ENCODE measurements at places on chromosomes 12 and 14.

- DNase-seq: peak; percentile 84
Measured at GRCh38 chr12:76020281-76020680, 11.3 kb downstream of the PHLDA1 start.

DNA sequence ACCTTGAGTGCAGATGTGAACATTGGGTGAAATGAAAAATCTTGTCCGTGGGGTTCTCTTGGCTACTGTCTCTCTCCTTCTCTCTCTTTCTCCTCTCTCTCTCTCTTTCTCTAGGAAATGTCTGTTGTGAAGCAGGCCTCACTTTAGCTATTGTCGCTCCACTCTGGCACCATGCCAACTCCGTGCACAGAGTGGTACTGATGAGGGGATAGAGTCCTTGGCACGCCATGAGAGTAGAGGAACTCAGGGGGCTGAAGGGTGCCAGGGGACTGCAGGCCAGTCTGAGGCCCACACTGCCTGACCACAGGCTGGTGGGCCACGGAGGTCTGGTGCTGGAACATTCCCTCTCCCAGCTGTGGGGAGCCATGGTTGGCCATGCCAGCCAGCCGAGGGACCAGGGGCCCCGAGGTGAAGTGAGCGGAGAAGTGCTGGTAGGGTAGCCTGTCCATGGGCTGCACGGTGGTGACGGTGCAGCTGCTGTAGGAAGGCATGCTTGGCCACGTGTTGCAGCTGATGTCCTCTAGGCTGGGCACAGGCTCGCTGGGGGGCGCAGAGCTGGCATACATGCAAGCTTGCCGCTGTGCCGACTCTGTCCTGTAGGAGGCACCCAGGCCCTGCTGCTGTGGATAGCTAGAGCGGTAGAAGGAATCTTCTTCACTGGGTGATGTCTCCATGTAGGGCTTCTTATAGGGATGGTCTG, 50.4 kb downstream of the TBX5 start:
- no peak for DNase-seq

- no peak for DNase-seq
Measured at GRCh38 chr12:89345830-89346740, 6.2 kb downstream of the DUSP6 start.

DNA sequence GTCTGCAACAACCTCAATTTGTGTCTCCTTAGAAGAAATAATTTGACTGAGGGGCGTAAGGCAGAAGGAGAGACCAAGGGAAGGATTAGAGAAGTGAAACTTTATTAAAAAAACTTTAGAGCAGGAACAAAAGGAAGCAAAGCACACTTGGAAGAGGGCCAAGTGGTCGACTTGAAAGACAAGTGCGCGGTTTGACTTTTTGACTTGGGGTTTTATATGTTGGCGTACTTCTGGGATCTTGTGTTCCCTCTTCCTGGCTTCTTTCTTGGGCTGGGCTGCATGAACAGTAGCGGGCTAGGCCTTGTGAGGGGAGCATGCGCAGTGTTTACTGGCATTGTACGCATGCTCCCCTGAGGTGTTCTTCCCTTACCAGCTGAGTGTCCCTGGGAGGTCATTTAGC, 369.3 kb upstream of the DCN start:
- no peak for DNase-seq

DNA sequence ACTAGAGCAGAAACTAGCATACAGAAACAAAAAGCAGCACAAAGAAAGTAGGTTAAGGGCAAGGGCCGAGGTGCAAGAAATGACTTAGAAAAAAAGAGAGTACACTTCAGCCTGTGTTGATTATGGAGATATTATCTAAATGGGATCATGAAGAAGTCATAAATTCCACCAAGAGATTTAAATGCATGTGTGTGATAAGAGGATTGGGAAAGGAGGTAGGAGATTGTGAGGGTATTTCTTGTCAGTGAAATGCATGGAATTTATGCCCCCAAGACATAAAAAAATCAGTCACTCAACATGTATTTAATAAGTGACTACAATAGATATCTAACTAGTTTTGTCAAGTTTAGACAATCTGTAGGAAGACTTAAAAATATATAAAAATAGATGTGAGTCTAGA, 976.2 kb upstream of the LRFN5 start:
- no peak for DNase-seq

DNA sequence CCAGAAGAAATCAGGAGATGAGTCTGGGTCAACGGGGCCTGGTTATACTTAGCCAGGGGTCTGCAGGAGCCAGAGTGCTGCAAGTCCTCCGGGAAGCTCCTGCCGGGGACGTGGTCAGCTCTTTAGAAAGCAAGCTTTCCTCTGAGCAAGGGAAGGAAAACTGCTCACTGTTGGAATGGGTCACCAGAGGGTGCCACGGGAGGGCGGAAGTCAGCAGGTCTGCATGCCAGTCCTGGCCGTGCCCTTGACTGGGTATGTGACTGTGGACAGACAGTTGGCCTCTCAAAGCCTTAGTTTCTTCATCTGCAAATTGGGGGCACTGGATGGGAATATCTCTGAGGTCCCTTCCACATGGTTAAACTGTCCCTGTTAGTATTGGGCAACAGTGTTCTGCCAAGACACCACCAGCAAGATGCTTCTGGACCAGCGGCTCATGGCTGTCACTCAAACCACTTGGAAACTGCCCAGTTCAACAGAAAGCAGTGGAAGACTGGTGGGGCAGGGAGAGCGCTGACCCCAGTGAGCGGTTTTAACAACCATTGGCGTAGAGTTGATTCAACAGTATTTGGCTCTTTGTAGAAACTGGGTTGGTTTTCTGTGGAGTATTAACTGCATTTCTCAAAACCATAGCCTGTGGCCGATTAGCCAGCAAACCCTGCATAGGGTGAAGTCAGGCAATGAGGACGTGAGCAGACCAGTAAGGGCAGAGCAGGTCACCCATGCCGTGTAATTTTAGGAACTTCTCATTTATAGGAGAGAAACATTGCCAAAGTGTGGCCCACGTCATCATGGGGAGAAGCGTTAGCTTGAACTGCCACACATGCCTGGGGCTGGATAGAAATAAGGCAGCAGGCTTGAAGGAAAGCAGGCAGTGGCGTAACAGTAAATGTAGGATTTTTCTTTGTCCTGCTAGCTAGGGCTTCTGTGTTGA, 163.9 kb upstream of the PRMT8 start:
- DNase-seq: no peak

DNA sequence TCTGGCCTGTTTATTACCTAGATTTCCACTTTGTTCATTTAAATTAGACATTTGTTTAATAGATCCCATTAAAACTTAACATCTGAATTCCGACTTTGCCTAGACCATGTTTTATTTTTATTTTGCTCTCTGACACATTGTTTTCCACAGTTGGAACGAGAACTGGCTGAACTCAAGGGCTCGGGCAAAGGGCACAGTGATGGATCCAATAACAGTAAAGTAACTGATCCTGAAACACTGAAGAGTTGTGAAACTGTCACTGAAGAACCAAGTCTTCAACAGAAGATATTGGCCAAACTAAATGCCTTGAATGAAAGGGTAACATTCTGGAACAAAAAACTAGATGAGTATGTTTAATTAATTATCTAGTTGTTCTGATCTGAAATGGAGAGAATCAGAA, 39.7 kb downstream of the LRRC9 start:
- DNase-seq: no peak

DNA sequence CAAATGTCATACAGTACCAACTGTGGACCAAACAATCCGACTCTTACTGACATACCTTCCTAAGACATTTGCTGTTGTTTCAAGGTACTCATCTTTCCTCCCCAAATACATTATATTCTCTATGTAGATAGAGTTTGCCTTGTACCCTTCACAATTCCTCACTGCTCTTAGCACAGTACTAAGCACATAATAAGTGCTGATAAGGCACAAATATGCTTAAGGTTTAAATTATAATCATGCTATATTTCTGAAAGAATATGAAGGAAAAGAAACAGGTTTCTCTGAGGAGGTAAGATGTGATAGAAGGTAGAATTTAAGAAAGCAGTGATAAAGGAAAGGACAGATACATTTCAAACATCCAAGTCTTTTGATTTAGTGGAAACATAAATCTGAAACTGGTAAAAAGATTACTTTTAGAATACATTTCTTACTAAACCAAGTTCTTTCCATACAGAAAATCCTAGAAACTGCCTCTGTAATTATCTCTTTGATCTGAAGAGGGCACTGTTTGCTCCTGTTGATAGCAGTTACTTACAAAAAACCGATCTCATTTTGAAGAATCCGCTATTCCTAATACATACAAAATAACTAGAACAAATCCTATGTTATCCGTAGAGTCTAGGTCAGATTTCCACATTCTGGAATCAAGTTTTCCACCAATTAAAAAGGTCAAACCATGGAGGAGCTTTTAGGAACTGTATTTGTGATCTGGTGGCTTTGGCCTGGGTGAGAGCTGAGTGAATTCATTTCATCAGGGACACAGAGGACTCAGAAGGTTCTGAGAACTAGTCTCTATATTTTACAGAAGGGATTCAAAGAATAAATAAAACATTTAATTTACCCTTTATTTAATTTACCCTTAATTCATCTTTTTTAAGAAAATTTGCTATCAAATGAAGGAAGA, 311.9 kb downstream of the DAD1 start:
- DNase-seq: no peak

DNA sequence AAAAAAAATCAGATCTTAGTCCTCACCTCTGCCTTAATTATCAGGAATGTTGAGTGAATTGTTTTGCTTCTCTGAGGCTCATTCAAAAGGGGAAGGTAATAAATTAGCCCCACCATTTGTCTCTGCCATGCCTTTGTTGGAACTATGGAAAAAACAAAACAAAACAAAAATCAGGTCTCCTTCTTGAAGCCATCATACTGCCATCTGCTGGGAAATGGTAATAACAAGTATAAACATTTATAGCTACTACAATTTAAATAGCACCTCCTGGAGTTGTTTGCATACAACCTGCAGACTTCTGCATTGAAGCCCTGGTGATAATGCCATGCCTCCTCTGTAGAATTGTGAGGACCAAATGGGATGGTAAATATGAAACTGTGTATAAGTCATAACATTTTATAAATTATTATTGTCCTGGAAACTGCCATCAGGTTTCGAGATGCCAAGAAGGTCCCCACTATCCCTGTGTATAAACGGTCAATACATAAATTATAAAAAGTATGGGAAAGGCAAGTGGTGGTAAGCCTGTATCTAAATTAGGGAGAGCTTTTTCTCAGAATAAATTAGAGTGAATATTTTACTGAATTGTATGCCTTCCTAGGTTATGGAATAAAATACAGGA, 87.2 kb upstream of the FGD4 start:
- DNase-seq: no peak

DNA sequence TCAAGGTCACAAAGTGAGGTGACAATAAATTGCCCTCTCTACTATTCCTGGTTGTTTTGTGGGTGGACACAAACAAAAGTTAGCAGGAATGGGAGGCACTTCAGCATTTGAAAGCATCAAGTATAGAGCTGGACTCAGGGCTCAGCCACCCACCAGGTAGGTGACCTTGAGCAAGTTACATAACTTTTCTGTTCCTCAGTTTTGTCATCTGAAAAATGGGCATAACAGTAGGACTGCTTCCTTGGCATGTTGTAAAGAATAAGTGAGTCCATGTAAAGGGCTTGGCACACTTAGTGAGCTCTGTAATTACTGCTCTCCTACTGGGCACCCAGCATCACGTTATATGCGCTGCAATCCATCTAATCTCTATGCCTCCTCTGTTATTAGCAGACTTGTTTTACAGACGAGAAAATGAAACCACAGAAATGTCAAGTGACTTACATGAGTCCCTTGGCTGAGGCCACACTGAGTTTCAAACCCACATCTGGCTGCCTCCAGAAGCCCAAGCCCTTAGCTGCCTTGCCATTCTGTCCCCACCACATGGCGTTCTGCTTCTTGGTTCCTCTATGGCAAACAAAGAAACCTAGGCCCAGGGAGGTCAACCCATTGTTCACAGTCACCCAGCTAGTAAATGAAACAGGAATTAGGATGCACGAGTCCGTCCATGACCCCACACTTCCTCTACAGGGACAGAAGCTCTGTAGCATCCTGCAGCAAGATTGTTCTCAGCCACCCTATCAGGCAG, 63.2 kb upstream of the SLC24A4 start:
- DNase-seq: no peak

DNA sequence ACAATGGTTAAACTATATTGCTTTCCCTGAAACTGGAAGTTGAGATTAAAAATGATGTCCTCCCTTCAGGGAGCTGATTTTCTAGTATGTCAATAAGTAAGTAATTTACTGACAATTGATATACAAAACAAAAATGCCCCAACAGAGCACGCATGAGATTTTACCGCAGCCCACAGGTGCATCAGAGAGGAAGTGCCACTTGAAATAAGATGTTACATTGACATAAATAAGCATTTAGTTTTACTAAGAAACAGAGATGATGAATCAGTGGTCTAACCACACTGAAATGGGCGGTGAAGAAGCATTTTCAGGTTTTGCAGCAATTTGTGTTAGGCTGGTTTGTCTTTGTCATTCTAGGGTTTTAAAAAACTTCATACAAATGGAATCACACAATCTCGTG, 8.8 kb upstream of the CLECL1 start:
- no peak for DNase-seq

DNA sequence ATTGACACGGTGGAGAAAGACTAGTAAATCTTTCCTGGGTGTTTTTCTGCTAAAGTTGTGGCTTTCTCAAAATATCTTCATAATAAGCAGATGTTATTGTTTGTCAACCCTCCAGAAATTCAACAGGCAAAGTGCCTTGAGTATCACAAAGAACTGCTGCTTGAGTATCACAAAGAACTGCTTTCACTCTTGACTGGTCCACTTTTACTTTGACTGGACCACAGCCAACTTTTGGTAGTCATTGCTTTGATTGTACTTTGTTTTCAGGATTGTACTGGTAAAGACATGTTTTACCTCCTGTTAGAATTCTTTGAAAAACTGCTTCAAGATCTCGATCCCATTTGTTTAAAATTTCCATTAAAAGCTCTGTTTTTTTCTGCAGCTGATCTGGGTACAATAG, 62.6 kb downstream of the PDZRN4 start:
- DNase-seq: no peak

DNA sequence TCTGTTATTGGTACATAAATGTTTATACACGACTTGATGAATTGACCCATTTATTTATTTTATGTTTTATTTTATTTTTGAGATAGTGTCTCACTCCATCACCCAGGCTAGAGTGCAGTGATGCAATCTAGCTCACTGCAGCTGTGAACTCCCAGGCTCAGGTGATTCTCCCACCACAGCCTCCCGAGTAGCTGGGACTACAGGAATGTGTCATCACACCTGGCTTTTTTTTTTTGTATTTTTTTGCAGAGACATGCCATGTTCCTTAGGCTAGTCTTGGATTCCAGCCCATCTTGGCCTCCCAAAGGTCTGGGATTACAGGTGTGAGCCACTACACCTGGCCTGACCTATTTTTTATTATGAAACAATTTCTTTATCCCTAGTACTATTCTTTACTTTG, 355.0 kb upstream of the PRICKLE1 start:
- no peak for DNase-seq

Measured in stimulated activated CD4-positive, alpha-beta T cell treated with anti-CD3 and anti-CD28 coated beads, Interleukin-15, amount 100 ng/mL, for 48 hours (primary cell).